Stimulated activated CD8-positive, alpha-beta memory T cell treated with anti-CD3 and anti-CD28 coated beads, Interleukin-4, amount 100 ng/mL, for 4 hours (primary cell): ENCODE measurements at places on chromosomes 16 and 17.

DNA sequence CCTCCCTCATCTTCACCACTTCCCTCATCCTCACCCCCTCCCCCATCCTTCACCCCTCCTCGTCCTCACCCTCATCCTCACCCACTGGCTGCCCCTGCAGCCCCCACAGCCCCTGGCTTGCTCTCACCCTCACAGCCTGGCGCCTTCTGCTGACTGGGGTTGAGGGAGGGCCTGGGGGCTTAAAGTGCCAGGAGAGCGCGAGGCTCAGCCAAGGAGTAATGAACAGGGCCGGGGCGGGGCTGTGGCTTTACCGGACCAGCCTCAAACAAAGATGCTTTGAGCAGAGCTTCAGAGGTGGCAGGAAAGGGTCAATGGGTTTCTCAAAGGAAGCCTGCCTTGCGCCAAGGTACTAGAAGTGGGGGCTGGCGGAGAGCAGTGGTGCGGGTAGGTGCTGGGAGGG lies at the start of gene PRSS33:
TSS of gene PRSS33 (minus strand) at position 155 of the 400 bp plus-strand sequence. CDS start 1,013 bp downstream, outside the sequence.
- no peak for DNase-seq

DNA sequence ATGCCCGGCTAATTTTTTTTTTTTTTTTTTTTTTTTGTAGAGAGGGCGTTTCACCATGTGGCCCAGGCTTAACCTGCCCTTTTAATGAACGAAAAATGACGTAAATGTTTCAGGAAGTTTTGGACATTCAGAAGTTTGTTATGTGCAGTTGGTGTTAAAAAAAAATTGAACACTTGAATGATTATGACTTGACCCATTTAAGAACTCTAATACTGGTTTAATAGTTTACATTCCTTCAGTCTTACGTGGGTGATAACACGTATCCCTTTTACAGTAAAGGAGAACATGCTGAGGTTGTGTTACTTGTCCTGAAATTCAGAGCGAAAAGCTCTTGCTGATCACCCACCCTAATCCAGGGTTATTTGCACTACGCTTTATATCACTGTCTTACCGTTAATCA lies 1.7 kb downstream of the MLYCD start:
- DNase-seq: no peak

DNA sequence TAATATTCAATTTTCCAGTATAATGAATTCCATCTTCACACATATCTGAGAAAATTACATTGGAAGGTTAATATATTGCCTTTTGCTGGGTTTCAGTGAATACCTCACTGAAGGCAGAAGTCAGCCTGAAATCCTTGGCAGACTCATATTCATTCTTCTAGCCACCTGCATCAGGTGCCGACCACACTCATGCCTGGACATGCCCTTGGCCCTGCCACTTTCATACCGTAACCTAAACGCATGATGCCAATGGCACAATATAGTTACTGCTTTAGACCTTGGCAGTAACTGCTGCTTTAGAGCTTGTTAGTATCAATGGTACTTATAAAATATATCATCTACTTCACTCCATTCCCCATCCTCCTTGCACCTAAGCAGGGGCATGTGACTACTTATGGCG lies 817.6 kb upstream of the CDH8 start:
- DNase-seq: no peak

DNA sequence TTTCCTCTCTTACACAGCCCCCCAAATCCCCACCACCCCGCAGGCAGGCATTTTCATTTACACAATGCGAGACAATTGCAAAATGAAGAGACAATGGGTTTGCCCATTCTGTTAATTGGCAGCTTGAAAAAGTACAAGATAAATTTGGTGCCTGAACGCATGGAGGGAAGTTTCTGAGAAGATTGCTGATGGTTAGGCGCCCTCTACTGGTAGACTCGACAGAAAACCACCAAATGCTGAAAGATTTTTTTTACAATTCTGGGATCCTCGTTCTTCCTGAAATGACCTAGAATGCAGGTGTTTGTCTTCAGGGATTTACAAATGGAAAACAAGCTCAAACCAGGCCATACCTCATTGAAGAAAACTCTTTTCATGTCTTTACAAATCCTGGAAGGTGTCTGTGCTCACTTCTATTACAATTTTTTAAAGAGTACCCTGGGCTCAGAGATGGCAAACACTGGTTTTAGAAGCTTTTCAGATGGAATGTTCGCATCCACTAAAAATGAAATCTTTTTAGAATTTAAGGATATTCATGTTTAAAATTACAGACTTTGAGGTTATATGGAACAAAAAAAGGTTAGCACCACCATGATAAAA lies 338.5 kb downstream of the PMP22 start:
- peak; percentile 17 for DNase-seq

DNA sequence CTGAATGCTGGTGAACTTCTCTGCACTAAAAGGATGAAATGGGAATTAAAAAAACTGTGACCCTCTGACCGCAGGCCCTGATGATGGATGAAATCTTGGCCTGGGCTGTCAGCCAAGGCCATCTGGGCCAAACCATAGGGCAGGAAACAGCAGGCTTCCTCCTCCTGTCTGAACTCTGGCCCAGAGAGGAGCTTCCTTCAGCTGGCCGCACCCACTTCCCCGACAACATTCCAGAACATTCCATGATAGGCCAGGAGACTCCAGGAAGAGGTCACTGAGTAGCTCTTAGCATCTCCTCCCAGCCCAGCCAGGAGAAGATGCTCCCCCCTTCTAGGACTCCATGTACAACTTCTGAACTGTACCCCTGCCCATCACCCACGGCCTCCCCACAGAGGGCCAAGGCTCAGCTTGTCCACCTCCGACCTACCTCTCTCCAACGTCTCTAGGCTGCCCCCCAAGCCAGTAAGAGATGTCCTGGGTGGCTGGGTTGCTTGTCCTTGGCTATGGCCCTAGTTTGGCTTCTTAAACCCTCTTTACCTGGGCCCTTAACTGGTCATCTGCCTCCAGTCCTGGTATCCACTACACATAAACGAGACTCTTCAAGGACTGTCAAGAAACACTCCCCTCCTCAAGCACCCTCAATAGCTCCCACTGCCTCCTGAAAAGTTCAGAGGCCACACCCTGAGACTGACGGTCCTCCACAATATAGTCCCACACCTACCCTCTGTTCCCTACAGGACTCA lies 1.7 kb downstream of the RPH3AL start:
- no peak for DNase-seq

DNA sequence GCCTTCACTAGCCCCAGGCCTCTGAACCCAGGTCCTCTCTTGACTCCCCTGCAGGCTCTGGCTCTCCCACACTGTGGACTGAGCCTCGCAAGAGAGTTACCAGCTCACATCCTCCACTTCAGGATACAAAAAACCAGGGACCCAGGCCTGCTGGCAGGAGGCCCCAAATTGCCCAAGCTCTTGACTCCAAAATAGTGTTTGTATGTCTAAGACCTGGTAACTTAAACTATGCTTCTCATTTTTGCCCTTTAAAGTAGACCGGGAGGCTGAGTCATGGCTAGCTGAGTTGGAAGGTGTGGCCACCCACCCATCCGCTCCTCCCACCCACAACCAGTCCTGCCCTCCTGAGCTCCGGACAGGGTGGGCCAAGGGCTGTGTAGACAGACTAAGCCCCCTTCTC lies 250.0 kb downstream of the SOX9 start:
- no peak for DNase-seq

DNA sequence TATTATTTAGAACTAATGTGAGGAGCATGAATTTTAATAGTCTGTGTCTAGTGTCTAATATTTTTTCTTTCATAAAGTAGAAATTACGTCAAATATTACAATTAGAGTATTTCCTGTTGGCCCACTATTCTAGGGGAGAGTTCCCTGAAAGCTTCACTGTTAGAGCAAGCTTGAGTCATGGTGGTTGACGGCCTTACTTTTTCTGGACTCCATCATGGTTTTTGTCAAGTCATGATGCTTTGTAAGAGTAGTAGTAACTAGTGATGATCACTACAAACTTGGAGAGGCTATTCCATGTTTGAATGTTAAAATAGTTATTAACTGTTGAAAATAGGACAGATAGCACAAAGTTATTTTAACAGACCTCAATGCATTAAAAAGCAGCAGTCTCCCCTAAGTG lies 1.7 kb downstream of the PSMD11 start:
- DNase-seq: no peak

DNA sequence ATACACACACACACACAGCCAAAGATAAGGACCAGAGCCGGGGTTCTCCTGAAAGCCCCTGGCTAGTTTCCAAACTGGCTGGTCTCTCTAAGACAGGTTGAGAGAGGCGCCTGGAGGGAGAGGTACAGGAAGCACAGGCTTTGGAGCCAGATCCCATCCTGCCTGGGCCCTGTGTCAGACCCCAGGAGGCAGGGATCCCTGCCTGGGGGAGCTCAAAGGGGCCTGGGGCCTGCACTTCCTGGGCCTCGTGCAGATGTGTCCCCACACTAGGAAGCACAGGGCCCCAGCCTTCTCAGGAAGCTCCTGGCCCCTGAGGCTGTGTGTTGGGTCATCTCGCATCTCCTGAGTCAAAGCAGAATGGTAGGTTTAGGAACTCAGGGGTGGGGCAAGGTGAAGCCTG lies 16.0 kb downstream of the SLC5A10 start:
- no peak for DNase-seq

DNA sequence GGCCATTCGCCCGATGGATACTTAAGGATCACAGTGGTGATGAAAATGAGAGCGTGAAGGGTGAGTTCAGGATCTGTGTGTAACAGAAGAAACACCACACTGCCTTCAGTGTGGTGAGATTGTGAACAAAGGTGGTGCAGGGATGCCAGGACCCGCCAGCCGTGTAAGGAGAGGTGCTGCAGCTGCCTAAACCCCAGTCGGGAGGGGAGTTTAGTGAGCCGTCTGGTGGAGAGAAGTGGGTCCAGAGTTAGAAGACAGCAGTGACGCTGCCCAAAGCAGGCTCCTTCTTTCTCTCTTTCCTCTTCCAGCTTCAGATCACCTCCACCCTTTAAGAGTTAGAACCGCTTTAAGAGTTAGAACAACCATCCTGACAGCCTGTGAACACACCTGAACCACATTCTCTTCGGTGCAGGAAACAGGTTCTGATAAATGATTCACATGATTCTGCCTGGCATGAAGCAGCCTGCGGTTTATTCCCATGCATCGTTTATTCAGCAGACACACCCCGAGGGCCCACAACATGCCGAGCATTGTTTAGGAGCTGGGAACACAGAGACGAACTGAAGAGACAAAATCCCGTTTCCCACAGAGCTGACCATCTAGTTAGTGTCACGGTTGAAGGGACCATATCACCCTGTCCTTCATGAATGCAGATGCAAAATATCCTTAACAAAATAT lies 84.0 kb upstream of the DNAH17 start:
- no peak for DNase-seq

GRCh38 chr16:56779906-56780305 lies 50.0 kb downstream of the NUP93 start:
- DNase-seq: no peak

- no peak for DNase-seq
These were observed 911 bp downstream of the ARL16 start for GRCh38 chr17:81682565-81683207.

DNA sequence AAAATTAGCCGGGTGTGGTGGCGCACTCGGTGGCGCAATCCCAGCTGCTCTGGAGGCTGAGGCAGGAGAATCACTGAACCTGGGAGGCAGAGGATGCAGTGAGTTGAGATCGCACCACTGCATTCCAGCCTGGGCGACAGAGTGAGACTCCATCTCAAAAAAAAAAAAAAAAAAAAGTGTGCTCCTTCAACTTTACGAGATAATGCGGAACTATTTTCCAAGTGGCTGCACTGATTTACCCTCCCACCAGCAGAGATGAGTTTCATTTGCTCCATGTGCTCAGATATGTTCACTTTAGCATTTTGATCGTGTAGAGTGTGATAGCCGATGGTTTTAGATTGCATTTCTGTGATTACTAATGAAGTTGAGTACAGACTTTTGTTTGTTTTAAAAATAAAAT lies 20.0 kb upstream of the LASP1NB start:
- no peak for DNase-seq

- no peak for DNase-seq
These were observed 1.0 kb downstream of the HERPUD1 start for GRCh38 chr16:56932721-56933619.

GRCh38 chr16:22315979-22316378 lies 18.8 kb downstream of the POLR3E start:
- no peak for DNase-seq

- DNase-seq: no peak
These were observed 130.2 kb downstream of the MYO1D start for GRCh38 chr17:32746698-32747097.

DNA sequence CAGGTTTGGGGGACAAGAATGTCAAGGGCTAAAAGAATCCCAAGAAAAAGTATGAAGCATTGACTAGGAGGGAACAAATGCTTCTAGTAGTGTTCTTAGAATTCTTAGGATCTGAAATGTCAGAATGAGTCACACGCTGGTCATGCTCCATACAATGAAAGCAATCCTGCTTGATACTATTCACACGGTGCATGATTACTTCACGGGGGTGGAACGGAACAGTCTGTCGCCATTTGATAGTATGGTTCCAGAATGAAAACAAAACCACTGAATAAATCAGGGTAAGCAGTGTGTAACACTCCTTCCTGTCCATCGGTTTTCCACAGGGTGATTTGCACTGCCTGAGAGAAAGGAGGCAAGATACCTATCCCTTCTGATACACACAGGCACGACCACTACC lies 22.9 kb upstream of the YWHAE start:
- no peak for DNase-seq

DNA sequence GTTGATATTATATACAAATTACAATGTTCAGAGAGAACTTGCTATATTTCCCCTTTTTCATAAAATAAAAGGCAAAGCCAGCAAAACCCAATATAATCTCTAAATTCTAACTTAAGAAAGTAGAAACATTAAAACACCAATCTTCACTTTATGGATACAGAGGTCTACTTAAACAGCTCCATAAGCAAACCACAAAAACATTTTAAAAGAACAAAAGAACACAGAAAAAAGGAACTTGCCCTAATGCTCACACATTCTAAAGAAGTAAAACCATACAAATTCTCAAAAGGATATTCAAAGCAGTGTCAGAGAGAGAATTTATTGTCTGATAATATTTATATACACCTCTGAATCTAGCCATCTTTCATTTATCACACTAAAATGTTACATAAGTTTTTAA lies 606 bp downstream of the ABCA10 start:
- DNase-seq: no peak

DNA sequence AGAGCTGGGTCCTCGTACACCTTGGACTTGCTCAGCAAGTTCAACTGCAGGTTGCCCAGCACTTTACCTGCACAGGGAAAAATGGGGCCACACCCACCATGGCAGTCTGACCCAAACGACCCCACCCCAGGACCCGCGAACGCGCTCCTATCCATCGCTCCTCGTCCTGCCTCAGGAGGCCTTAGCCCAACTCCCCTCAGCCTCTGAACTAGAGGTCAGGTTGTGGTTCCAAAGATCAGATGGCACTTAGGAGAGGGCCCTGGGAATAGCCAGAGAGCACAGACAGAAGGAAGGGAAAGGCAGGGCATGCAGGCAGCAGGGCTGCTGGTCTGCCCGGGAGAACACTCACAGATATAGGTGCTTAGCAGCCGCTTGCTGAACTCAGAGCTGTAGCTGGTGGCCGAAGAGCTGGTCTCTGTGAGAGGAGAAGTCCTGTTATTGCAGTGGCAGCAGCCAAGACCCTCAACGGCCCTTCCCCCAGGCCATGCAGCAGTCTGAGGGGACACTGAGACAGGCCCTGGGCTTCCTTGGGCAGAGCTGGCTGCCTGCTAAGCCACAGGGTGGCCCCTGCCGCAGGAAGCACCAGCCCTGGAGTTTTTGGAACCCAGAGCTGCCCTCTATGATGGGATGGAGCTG lies 6.9 kb downstream of the ZACN start:
- no peak for DNase-seq
